ENCODE measurements at places on chromosomes 2 and 18.
A peak's percentile ranks its signal among the peaks of the same experiment; 100 is the strongest.

GRCh38 chr2:174673440-174673839, 75.8 kb upstream of the WIPF1 start:
- no peak for DNase-seq

GRCh38 chr2:73837847-73838585, 9.3 kb downstream of the STAMBP start:
- no peak for DNase-seq

- no peak for DNase-seq
These were observed 129.0 kb upstream of the MYCN start for GRCh38 chr2:15811367-15811766.

DNA sequence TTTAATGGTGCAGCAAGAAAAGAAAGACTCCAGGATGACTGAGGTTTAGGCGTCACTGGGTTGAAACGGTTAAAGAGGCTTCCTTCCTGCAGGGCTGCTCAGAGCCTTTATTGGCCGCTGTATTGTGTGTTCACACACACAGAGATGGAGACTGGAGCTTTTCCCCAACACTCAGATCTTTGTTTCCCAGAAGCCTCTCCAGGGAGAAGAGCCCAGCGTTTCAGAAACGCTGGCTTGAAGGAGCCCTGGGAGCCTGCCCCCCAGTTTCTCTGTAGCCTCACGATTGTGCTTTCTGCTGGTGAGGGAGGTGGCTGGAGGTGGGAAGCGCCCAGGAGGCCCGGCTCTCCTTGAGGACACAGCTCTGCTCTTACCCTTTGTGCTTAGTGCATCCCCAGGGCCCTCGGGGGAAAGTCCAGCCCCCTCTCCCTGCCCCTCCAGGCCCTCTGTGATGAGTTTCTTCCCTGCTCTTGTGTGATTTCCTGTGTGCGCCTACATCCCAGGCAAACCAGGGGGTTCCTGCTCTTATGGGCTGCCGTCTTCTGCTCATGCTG, 37.1 kb downstream of the RRM2 start:
- DNase-seq = peak; percentile 50

DNA sequence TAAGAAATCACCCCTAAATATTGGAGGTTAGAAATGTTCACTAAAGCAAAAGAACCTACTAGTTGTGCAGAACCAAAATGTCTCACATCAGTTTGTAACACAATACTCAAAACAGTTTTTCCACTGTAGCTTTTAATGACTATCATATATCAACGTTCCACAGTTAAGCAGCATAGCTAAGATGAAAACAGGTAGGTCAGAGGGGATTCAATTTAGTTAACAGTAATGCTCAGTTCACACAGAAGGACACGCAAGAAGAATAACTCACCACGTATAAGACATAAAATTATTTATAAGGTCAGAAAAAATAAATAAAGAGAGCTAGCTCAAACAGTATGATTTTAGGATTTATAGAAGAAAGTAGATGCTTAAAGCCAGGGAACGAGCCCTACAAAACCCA, 118.9 kb upstream of the CCDC150 start:
- DNase-seq = no peak

DNA sequence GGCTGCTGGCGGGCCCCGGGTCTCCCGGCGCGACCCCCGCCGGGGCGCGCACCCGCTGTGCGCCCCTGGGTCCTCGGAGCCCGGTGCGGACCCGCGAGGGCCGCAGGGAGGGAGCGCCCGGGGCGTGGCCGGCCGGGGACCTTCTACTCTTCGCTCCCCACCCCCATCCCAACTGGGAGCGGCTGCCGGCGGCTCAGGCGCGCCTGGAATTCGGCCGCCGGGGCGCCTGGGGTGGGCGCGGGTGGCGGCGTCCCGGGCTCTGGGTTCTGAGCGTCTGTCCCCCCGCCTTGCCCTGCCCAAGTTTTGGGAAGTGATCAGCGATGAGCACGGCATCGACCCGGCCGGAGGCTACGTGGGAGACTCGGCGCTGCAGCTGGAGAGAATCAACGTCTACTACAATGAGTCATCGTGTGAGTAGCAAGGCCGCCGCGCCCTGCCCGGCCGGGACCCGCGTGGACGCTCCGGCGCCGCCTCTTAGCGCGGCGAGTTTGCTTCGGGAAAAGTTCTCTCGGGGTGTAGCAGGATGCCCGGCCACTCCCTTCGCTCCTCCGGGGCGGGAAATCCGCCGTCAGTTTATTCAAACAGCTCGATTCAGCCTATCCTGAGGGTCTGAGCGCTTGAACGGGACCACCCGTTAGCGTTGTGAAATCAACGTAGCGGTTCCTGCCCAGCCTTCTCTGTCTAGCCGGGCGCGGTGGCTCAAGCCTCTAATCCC, 502 bp downstream of the TUBB6 start:
- no peak for DNase-seq

DNA sequence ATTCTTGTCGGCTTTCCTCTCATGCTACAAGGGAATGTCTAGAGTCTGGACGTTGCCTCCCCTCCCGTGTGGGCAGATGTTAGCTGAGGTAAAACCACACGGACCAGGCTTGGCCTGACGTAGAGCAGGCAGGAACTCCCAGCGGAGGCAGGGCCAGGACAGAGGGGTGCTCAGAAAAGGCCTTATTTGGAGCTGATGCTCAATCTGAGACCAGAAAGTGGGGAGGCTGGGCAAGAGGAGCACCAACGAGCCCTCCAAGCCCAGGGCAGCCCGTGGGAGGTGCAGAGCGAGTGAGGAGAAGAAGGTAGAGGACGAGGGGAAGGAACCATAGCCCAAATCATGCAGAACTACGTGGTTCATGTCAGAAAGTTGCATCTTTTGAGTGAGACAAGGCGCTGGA, 9.0 kb downstream of the TEX51 start:
- no peak for DNase-seq

- no peak for DNase-seq
These were observed 229.1 kb downstream of the PHLPP1 start for GRCh38 chr18:62944454-62944853.

- no peak for DNase-seq
These were observed 154.0 kb downstream of the TMEM17 start for GRCh38 chr2:62352031-62352430.

Measured in kidney capillary endothelial cell (primary cell).